ENCODE measurements at places on chromosomes 11 and 22.

DNA sequence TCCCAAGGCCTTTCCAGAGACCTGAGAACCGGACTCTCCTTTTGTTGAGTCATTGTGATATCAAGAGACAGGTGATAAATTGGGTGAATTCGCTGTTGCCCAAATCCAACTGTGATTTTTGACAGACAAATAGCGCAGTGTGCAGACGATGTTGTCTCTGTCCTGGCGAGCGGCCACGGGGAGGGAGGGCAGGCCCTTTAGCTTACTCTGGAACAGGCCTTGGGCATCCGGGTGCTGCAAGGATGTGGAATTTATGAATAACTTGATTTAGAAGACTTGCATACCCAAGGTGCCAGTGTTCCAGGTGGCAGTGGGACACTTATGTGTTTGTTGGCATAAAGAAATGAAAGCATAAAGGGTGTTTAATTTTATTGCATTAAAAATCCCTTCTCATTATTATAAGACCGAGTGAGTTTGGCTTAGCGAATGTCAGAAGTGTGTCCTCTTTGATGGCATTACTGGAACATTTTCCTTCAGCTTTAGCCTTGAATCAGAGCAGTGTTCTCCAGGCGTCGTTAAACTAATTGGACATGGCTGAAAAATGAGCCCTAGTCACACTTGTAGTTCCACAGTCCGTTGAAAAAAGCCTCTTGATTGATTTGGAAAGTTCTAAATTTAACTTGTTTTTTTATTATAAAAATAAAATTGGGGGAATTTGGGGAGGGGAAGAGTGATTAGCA lies 9.4 kb downstream of the LDLRAD3 start:
- no peak for DNase-seq

GRCh38 chr11:131454989-131455388 lies 84.6 kb downstream of the NTM start:
- DNase-seq: no peak

DNA sequence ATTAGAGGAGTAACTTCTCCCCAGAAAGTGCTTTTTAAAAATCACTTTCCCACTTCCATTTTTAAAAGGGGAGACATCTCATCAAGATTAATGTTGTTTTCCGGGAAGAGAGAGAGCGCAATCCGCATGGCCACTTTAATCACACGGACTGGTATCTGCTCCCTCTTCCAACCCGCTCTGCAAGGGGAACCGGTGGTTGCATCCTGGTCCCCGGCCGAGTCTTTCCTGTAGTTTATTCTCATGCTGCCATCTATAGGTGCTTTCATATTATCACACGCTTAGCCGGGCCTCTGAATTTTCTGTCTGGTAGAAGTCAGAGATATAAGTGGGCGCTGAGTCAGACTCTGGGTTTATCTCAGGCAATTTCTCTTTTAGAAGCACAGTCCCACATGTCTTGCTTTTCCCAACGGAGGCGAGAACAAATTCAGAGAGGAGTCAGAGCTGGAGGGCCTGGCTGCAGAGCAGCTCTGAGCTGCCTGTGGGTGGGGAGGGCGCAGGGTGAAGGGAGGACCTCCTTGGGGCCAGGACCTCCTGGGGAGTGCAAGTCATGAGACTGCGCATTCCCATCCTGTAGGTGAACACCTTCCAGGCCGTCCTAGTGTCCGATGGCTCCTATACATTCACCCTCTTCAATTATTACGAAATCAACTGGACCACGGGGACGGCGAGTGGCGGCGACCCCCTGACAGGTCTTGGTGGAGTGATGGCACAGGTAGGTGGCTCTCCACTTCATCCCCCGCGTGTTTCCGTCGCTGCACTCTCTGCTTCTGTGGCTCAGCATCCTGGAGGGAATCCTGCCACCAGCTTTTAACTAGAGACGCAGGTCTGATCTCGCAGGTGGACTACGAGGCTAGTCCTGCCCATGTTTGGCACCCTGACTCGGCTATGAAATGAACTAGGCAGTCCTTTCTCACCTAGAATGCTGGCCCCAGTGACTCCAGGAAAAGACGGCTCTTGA lies 11.7 kb downstream of the TECTA start:
- DNase-seq: peak; percentile 33

- DNase-seq: no peak
These were observed at the start of gene C1QTNF6 for GRCh38 chr22:37187891-37188761. TSS of gene C1QTNF6 (minus strand) at chr22:37188247. CDS start at chr22:37188213, 34 bp downstream.

- no peak for DNase-seq
These were observed at the start of gene BAIAP2L2 for GRCh38 chr22:38110008-38110862. TSS of gene BAIAP2L2 (minus strand) at chr22:38110684. CDS start at chr22:38110525, 159 bp downstream.

GRCh38 chr22:27859336-27859735 lies 57.8 kb upstream of the MN1 start:
- DNase-seq: no peak

All from NCI-H2081 treated with DMSO at 0.1 percent for 48 hours (cell line).